ENCODE measurements at places on chromosomes 11 and 22. TPM values are rescaled to one million over a fixed set of nuclear protein-coding genes. Genes with fewer than 3 reads are reported as not detected.

DNA sequence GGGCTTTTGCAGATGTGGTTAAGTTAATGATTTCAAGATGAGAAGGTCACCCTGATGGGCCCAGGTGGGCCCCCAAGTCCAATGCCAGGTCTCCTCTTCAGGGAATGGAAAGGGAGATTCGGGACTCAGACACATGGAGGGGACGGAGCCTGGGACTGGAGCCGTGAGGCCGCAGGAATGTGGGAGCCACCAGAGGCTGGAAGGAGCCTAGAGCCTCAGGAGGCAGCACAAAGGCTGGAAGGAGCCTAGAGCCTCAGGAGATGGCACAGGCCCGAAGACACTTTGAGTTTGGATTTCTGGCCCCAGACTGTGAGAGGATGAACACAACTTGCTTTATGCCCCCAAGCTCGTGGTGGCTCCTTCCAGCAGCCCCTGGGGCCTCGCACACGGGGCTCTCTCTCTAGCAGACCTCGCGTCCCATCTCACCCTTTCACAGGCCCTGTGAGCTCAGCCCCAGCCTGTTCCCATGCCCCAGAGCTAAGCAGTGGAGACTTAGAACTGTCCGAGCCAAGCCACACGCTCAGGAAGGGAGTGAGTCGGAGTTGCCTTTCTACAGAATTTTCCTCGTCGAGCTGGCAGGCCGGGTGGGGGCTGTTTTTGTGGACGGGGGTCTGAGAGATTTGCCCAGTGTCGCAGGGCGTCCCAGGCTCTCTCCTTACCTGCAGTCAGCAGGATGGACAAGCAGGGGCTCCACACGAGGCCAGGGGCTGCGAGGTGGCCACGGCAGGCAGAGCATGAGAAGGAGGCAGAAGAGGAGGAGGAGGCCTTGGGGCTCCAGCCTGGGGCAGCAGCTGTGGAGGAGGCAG is 937.6 kb downstream of the BRD1 start:
- H3K4me3 ChIP-seq: no peak overlapping the region
- H3K36me3 ChIP-seq: no peaks in the 10 kb centered on the region
- H3K27ac ChIP-seq: no peak overlapping the region
- H3K4me1 ChIP-seq: no peaks in the 10 kb centered on the region
- no peaks in the 10 kb centered on the region for H3K27me3 ChIP-seq

- peaks cover 16% of the 10 kb centered on the region for H3K4me1 ChIP-seq
- peak; percentile 70 for DNase-seq
- no peaks in the 10 kb centered on the region for H3K27me3 ChIP-seq
- no peak overlapping the region for H3K4me3 ChIP-seq
These were observed 35.1 kb downstream of the FBLN1 start for GRCh38 chr22:45537734-45538181.

C11orf42 gene
- not detected for total RNA-seq

OR5B3 gene
- not detected for total RNA-seq
